ENCODE measurements at places on chromosomes 12 and 14.
A peak's percentile ranks its signal among the peaks of the same experiment; 100 is the strongest.

GRCh38 chr14:68687746-68688145 lies 105.1 kb downstream of the ZFP36L1 start:
- DNase-seq = peak; percentile 97

GRCh38 chr14:37663498-37663897 lies 68.1 kb downstream of the TTC6 start:
- no peak for DNase-seq

DNA sequence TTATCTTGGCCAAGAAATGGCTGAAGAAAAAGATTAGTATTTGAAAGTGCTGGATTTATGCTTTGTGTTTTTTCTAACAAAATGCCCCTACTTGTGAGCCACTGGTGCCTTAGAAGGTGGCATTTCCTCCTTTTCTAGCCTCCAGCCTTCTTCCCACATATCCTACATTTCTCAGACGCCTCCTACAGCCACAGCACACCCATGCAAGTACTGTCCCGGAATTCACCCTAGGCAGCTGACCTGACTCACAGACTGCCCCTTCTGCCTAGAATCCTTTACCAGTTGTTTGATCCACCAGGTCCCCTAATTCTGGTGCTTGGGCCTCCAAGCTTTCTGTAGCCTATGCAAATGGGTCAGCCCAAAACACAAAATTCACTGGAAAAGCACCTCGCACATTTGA lies 166.0 kb downstream of the FOXN3 start:
- peak; percentile 92 for DNase-seq

DNA sequence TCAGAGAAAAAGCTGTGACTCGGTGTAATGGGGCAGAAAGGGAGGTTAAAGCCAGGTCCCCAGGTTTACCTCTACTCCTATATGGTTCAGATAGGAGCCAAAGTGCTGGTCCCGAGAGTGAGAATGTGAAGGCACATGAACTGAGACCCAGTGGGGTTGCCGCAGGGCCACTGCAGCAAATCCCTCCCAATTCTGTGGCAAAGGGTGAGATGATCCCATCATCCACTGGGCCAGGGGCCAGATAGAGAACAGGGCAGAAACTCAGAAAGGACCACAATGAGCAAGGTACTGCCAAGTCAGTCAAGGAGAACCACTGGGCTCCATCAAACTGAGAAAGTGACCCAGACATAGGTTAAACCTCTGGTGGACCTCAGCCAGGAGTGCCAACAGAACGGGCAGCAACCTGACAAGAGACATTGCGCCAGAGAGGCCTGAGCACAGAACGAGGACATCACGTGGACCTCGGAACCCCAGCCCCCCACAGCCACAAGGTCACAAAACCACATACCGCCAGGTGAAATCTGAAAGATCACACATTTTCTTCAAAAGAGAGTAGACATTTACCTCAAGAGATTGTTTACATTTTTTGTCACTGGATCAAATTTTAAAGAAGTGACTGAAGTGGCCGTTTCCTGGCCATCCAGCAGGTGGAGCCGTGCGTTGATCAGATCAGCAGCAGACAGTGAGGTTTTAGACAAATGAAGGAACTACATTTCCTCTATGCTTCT lies 20.5 kb upstream of the ITPR2 start:
- peak; percentile 75 for DNase-seq

- no peak for DNase-seq
These were observed 2.7 kb downstream of the APOLD1 start for GRCh38 chr12:12788131-12788530.
